ENCODE measurements at places on chromosomes 13 and 19.

- DNase-seq, result no peak
Observed at GRCh38 chr13:69287050-69287698, 820.5 kb upstream of the ATXN8OS start.

- DNase-seq, result no peak
Observed at GRCh38 chr13:26968431-26969341, 202.9 kb downstream of the USP12 start.

DNA sequence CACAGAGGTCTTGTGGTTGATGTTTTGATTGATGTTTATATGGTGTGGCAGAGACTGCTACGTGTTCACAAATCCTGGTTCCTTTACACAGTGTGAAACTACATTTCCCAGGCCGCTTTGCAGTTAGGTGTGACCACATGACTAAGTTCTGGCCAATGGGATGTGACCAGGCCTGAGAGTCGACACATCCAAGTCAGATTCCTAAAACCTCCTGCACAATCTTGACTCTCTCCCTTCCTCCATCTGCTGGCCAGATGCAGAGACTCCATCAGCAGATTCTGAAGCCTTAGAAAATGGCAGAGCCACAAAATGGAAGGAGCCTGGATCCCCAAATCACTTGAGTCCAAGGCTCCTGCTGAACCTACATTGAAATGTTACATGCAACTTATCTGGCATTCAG is 12.6 kb downstream of the CD37 start:
- DNase-seq, result no peak

- no peak for DNase-seq
Observed at GRCh38 chr13:25065974-25066770, 29.8 kb upstream of the PABPC3 start.

- no peak for DNase-seq
Observed at GRCh38 chr19:29643361-29643935, 21.8 kb upstream of the PLEKHF1 start.
